ENCODE measurements at places on chromosomes 1 and 21.
A peak's percentile ranks its signal among the peaks of the same experiment; 100 is the strongest.

GRCh38 chr1:159896546-159896930 lies 3.4 kb downstream of the CFAP45 start:
- DNase-seq, result no peak

- DNase-seq, result no peak
Observed at GRCh38 chr1:193479187-193479586, 292.8 kb upstream of the B3GALT2 start.

DNA sequence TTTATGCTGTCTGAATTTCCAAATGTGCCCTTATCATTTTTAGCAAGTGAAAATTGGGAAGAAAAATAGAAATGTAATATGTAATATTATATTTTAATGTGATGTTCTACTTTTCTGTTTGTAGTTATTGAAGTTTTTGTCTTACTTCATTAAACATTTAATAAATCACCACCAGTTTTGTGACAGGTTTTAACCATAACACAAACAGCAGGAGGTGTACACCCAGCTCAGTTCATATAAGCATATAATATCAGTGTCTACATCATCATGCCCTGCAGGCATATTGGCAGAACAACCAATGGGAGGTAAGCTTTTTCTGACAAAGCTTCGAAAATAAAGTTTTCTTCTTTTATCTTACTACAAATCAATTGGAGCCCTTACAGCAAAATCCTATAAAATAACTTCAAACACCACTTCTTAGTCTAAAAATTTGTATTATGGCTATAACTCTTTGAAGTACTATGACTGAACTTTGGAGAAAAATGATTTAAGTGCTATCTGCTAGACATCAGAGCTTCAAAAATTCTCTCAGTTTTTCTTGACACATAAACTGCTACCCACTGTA lies 236.7 kb downstream of the BARHL2 start:
- no peak for DNase-seq

DNA sequence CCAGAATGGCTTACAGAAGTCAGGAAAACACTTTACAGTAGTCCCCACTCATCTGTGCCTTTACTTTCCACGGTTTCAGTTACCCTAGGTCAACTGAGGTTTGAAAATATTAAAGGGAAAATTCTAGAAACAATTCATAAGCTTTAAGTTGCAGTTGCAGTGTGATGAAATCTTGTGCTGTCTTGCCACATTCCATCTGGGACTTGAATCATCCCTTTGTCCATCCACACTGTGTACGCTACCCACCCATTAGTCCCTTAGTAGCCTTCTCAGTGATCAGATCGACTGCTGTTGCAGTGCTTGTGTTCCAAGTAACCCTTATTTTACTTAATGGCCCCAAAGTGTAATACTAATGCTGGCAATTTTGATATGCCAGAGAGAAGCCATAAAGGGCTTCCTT lies 30.5 kb downstream of the ZCCHC17 start:
- peak; percentile 46 for DNase-seq

DNA sequence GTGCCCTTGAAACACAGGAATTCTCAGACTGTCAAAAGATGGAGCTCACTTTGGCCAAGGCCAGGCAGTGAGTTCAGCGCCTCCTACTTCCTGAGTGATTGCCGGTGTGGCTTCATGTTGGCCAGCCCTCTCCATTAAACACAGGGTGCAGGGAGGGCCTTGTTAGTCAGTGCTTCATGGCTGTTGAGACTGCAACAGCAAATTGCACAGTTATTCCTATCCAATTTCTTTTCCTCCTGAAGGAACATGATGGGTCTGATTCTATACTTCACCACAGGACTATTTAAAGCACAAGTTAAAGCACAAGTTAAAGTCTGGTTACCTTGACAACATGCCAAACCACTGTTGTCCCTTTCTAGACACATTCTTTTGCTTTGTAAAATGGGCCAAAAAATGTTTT lies 156.6 kb downstream of the SIPA1L2 start:
- DNase-seq, result peak; percentile 84

DNA sequence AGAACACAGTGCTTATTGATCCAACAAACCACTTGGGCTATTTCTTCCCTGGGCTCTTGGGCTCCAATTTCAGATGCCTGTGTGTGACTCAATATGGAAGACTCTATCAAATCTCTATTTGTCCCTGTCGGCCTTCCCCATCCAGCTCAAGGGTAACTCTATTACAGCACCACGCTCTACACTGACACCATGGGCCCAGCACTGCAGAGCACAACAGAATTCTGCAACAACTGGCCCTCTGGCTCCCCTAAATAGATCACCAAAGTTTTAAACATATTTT lies 51.7 kb downstream of the CAPZB start:
- DNase-seq, result peak; percentile 35

- DNase-seq, result no peak
Observed at GRCh38 chr1:181353526-181353925, 129.8 kb upstream of the CACNA1E start.

GRCh38 chr1:177847843-177848242 lies 122.0 kb downstream of the SEC16B start:
- DNase-seq, result peak; percentile 94

GRCh38 chr1:61318319-61319125 lies 236.2 kb downstream of the NFIA start:
- DNase-seq, result peak; percentile 82

DNA sequence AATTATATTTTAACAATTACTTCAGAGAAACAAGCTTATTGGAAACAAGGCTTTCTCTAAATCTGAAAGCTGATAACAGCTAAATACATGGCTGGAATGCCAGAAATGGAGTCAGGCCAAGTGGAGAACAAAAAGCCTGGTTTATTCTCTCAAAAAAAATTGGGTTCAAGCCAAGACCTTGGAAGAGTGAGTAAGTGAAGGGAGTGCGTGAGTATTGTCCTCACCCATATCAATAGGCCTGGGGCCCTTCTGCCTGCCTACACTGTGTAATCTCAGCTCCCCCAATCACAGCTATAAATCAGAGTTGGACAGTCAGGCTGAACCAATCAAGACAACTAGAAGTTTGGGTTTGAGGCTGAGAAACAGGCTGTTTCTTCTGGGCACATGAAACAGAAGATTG lies 7.4 kb downstream of the KYAT3 start:
- peak; percentile 92 for DNase-seq

- DNase-seq, result no peak
Observed at GRCh38 chr1:241696172-241696814, 44.2 kb downstream of the WDR64 start.

DNA sequence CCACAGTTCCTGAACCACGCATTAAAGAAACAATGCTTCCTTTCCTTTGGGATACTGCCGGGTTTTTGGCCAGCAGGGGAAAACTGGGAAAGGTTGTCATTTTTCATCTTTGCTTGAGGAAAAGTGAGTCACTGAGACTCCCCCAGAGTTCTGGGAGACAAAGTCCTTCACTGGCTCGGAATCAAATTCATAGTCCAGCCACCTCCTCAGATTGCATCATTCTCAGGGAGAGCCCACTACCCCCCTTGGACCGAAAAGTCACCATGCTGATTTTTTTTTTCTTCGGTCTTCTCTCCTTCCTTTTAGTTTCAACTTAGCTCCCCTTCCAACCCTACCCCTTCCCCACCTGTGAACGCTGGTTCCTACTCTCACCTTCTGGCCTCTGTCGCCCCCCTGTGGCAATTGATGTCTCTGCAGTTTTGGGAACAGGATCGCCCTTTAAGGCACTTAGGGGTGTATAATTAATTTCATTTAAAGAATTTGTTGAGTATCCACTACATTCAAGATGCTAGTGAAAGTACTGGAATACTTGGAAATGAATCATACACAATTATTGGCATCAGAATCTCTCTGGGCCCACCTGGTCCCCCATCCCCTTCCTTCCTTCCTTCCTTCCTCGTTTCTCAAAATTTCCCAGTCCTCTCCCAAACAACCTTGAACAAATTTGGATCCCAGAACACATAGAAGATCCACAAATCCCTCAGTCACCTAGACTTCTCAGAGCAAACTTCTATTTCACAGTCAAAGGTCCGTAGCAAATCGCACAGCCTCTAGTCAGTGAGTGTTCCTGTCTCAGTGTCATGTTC lies 6.9 kb downstream of the ACKR1 start:
- DNase-seq, result peak; percentile 25

GRCh38 chr1:9746651-9747050 lies 77.1 kb downstream of the CLSTN1 start:
- DNase-seq, result no peak

DNA sequence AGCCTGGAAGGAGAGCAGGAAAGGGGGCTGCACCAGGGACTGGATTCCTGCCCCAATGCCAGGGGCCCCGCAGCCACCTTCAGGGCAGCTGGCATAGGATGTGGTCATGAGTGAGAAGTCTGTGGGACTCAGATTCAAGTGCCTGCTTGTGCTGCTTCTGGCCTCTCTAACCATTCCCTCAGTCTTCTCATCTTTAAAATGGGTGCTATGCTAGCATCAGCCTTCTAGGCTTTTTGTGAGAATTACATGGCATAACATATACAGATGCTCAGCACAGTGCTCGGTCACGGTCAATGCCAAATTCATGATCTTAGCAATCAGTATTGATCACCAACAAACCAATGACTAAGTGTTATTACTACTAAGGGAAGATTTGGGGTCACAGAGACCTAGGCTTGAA lies 23.5 kb downstream of the TRIM62 start:
- DNase-seq, result no peak

DNA sequence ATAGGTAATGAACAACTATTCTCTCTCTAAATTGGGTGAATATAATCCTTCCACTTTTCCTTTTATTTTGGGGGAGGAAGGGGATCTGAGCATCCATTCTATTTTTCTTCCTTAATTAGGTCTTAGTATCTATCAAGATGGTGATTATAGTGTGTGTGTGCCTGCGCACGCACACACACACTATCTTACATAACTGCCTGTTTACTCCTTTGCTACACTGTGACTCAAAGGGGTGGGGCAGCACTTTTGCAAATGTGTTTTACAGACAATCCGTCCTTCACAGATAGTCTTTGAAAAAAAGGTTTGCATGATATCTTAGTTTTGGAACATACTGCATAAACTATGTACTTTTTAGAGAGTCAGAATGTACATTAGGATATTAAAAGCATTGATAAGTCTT lies 191.5 kb downstream of the SDCCAG8 start:
- DNase-seq, result peak; percentile 42

DNA sequence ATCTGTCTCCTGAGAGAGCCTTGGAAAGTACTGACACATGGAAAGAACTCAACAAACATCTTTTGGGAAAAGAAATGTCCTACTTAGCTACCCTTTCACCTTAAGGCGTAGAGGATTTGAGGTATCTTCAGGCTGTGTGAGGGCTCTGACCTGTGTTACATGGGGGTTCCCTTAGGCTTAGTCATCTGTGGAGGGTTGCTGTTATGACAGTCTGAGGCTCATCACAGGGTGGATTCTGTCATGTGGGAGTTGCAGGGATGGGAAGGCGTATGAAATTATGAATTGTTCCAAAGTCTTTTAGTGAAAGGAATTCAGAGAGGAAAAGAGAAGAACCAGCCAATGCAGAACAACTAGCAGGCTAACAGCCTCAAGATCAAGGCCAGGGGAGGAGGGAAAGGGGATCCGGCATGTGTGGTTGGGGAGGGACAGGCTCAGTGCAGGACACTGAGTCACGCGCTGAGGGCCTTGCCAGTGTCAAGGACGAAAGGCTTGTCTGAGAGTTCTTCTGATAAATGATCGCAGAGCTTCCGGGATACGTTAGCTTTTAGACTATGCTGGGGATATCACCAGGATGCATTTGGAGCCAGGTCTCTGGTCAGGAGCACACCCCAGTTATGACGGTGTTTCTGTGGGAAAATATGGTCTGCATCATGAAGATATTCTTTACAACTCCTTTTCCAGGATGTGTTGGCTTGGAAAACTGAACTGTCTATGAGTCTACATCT lies 24.6 kb upstream of the PLA2G2C start:
- no peak for DNase-seq

DNA sequence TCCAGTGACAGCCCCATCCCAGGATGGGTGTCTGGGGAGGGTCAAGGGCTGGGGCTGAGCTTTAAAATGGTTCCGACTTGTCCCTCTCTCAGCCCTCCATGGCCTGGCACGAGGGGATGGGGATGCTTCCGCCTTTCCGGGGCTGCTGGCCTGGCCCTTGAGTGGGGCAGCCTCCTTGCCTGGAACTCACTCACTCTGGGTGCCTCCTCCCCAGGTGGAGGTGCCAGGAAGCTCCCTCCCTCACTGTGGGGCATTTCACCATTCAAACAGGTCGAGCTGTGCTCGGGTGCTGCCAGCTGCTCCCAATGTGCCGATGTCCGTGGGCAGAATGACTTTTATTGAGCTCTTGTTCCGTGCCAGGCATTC lies 24.2 kb downstream of the PCSK9 start:
- no peak for DNase-seq
